Muscle of leg (tissue), 16 donors: ENCODE measurements at places on chromosomes 4 and X. TPM values are rescaled to one million over a fixed set of nuclear protein-coding genes. Genes with fewer than 3 reads are reported as not detected.

GRCh38 chr4:70838204-70838603, 1.5 kb downstream of the GRSF1 start:
- H3K27me3 ChIP-seq: no peaks in the 10 kb centered on the region
- H3K4me3 ChIP-seq: peak overlapping the region; percentile 64
- peak overlapping the region; percentile 96 for H3K27ac ChIP-seq
- H3K4me1 ChIP-seq: peaks cover 14% of the 10 kb centered on the region
- peaks cover 8% of the 10 kb centered on the region for H3K36me3 ChIP-seq

GRCh38 chr4:32485956-32486355, 1765.8 kb downstream of the PCDH7 start:
- H3K4me3 ChIP-seq: no peak overlapping the region
- H3K4me1 ChIP-seq: no peaks in the 10 kb centered on the region
- H3K27ac ChIP-seq: no peak overlapping the region
- peak; percentile 68 for DNase-seq
- no peaks in the 10 kb centered on the region for H3K36me3 ChIP-seq
- no peaks in the 10 kb centered on the region for H3K27me3 ChIP-seq

- no peaks in the 10 kb centered on the region for H3K36me3 ChIP-seq
- no peak overlapping the region for H3K4me3 ChIP-seq
- DNase-seq: peak; percentile 33
- no peak overlapping the region for H3K27ac ChIP-seq
- H3K4me1 ChIP-seq: no peaks in the 10 kb centered on the region
- no peaks in the 10 kb centered on the region for H3K27me3 ChIP-seq
These were observed 256.8 kb upstream of the VCX start for GRCh38 chrX:7586126-7586525.

DNA sequence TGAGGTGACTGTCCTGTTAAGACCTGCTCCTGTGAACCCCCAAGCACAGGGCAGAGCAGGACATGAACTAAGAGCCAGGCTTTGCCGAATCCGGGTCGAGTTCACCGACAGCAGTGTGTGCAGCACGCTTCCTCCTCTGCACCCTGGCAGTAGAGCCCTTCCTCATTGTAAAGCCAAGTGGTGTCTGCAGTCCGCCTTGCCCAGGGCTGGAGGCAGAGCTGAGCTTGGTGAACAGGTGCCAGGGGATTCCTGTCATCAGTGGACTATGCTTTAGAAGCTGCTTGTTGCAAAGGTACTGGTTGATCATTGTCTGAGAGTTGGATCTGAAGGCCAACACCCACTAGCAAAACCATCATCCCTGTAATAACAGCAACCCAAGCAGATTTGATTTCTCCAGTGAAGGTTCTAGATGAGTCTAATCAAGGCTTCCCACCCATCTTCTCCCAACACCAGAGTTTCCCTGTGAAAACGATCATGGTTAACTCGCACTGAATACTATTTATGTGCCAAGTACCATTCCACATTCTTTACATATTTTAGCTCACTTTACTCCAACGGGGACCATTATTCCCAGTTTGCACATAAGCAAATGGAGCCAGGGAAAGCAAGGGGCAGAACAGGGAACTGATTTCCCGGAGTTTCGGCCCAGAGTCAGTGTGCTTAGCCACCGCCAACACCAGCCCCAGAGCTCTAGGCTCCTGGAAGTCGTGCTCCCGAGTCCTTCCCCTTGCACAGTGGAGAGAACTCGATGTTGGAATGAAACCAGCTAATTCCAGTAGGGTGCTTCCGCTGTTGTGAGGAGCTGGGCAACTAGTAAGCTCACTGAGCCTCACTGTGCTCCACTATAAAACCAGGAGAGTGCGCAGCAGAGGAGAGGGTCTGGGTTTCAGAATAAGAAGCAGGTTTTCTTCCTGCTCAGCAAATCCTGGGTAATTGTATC, 1.4 kb upstream of the SLC34A2 start:
- H3K4me1 ChIP-seq: peaks cover 9% of the 10 kb centered on the region
- no peak overlapping the region for H3K4me3 ChIP-seq
- peaks cover 36% of the 10 kb centered on the region for H3K27me3 ChIP-seq
- H3K36me3 ChIP-seq: no peaks in the 10 kb centered on the region
- no peak overlapping the region for H3K27ac ChIP-seq

DNA sequence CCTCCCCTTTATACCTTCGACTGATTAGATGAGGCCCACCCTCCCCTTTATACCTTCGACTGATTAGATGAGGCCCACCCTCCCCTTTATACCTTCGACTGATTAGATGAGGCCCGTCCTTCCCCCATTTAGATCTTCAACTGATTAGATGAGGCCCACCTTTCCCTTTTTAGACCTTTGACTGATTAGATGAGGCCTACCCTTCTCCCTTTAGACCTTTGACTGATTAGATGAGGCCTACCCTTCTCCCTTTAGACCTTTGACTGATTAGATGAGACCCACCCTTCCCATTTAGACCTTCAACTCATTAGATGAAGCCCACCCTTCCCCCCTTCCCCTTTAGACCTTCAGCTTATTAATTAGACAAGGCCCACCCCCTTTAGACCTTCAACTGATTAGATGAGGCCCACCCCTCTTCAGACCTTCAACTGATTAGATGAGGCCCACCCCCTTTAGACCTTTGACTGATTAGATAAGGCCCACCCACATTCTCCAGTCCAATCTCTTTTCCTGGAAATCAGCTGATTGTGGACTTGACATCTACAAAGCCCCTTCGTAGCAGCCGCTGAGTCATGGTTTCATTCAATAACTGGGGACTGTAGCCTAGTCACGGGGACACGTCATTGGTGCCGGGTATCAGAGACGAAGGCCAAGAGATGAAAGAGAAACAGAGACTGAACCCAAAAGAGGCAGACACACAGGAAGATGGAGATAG, 28.8 kb upstream of the IL3RA start:
- no peak overlapping the region for H3K27ac ChIP-seq
- H3K4me1 ChIP-seq: no peaks in the 10 kb centered on the region
- no peak for DNase-seq
- no peaks in the 10 kb centered on the region for H3K36me3 ChIP-seq
- H3K27me3 ChIP-seq: no peaks in the 10 kb centered on the region

DNA sequence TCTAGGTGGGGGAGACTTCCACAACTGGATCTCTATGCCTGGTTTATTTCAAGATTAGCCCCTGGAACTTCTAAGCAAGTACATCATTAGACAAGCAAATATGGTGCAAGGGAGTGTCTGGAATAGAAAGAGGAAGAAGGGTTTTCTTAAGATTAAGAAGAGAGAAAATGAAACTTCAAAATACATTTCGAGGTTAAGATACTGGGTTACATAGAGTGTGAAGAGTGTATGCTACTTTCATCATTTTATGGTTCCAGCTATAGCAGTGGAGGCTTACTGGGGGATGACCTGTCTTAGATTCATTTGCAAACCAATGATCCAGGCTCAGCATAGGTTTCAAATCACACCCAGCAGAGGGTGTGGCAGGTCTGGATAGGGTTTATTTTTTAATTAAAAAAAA, 144.4 kb upstream of the GATB start:
- H3K4me1 ChIP-seq: no peaks in the 10 kb centered on the region
- no peaks in the 10 kb centered on the region for H3K36me3 ChIP-seq
- no peaks in the 10 kb centered on the region for H3K27me3 ChIP-seq
- H3K27ac ChIP-seq: no peak overlapping the region

GRCh38 chrX:19334945-19335626, 8.6 kb upstream of the PDHA1 start:
- no peak overlapping the region for H3K4me3 ChIP-seq
- DNase-seq: no peak
- no peak overlapping the region for H3K27ac ChIP-seq

Gene BEX4
- polyA plus RNA-seq: 41.1 TPM

Gene MAGEB17
- 0.18 TPM for polyA plus RNA-seq
